Keratinocyte (primary cell): ENCODE measurements at places on chromosomes 1 and 21. TPM values are rescaled to one million over a fixed set of nuclear protein-coding genes. Genes with fewer than 3 reads are reported as not detected.
A peak's percentile ranks its signal among the peaks of the same experiment; 100 is the strongest.

Gene OR10K2
- not detected in 3 replicates for polyA plus RNA-seq

Gene CDC73
- 27.2 to 45.3 TPM (median 42.1 TPM) in 3 replicates for polyA plus RNA-seq

Gene ZNF695
- 0.30 to 0.89 TPM (median 0.74 TPM) in 3 replicates for polyA plus RNA-seq

Gene HRNR
- polyA plus RNA-seq = 0.03 to 0.09 TPM (median 0.06 TPM) in 3 replicates

Gene FALEC
- 0.12 to 0.13 TPM in 2 of 3 replicates, not detected in the other for polyA plus RNA-seq

Gene PM20D1
- 0.03 to 0.05 TPM (median 0.04 TPM) in 3 replicates for polyA plus RNA-seq

Gene MAP10
- 0.50 to 0.71 TPM (median 0.67 TPM) in 3 replicates for polyA plus RNA-seq

DNA sequence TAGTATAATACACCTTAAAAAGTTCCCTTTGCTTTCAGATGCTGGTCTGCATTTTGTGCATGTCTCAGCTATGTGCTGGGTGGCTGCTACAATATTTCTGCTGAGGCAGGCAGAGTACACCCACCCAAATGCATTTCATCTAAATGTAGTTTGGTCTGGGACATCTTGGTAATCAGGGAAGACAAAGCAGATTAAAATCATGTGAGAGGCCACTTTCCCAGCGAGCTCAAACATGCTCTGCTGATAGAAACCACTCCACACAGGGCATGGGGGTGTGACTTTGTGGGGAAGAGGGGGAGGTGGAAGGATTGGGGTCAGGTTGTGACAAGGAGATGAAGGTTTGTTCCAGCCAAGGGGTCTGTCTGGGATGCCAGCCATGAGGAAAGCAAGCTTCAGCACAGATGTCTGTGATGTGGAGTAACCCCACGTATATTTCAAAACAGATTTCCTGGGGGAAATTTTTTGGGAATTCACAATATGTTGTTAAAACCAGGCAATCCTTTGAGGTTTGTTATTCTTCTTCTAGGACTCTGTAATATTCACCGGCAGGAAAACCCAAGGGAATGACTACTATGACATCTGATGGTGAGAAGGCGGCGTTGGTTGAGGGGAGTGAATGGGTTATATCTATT lies 255.1 kb upstream of the FGGY start:
- no peak overlapping the region for H3K27ac ChIP-seq
- no peak for DNase-seq
- H3K4me3 ChIP-seq = no peak overlapping the region
- no peaks in the 10 kb centered on the region for H3K36me3 ChIP-seq
- H3K4me1 ChIP-seq = peaks cover 12% of the 10 kb centered on the region

GRCh38 chr21:34923202-34923601 lies 125.9 kb downstream of the RUNX1 start:
- H3K27me3 ChIP-seq = no peaks in the 10 kb centered on the region
- H3K27ac ChIP-seq = no peak overlapping the region
- no peaks in the 10 kb centered on the region for H3K36me3 ChIP-seq
- no peak overlapping the region for H3K4me3 ChIP-seq

DNA sequence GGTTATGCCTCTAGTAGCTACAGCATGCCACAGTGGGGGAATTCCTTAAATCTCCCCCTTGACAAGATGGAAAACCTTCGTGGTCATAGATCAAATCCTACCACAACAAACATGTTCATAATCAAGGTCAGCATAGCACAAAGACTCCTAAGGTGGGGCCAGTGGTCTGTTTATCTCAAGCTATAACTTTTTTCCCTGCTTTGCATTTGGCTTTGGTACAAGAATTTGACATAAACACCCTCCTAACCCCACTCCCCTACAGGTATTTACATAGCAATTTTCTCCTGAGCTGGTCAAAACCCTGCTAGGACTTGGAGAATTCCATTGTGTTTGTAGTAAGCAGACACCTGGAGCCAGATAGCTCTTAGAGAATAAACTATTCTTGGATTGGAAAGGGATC lies 58.5 kb downstream of the HIVEP3 start:
- H3K27ac ChIP-seq = no peak overlapping the region
- no peak for DNase-seq
- no peak overlapping the region for H3K4me3 ChIP-seq

GRCh38 chr1:218735436-218736032 lies 390.4 kb downstream of the TGFB2 start:
- no peaks in the 10 kb centered on the region for H3K36me3 ChIP-seq
- no peak overlapping the region for H3K4me3 ChIP-seq
- no peak overlapping the region for H3K27ac ChIP-seq
- no peak for DNase-seq
- no peaks in the 10 kb centered on the region for H3K27me3 ChIP-seq

DNA sequence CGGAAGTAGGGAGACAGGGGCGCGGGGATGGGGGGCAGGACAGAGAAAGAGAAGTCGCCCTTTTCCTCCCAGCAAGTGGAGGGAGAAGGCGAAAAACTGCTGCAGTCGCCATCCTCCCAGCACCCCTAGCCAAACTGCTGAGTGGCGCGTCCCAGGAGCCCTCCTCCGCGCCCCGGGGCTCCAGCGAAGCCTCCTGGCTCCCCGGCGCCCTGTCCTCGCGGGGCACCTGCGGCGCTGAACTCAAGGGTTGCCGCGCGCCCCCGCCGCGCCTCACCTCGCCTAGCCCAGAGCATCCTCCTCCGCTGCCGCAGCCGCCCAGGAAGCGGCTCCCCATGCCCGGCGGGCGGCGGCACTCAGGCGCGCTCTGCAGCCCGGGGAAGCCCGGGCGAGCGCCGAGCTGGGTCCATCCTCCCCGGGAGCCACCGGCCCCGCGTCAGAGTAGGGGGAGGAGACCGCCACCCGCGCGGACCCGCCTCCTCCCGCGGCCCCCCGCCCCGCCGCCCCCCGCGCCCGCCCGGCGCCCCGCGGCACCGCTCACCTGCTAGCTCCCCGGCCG lies at the start of gene DAB1:
DAB1 (minus strand) TSS at position 405 of the 556 bp plus-strand sequence. CDS start 133,030 bp downstream, outside the sequence.
- peaks cover 59% of the 10 kb centered on the region for H3K27me3 ChIP-seq
- DNase-seq = no peak
- H3K4me1 ChIP-seq = peaks cover 8% of the 10 kb centered on the region
- H3K27ac ChIP-seq = no peak within 1 kb of the TSS
- H3K4me3 ChIP-seq = peak within 1 kb of the TSS; percentile 28

DNA sequence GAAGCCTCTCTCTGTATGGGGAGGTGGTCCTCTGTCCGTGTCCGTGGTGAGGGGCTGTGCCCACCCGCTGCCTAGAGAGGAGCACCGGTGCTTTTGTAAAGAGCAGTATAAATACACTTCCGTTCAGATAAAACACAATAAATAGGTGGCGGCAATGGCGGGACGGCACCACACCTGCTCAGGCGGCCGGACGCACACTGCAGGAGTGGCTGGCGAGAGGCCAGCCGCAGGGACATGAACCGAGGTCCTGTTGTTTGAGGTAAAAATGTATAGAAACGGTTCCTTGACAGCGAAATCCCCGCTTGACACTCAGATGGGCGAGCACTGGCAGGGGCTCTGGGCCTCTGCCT lies 40.8 kb downstream of the KRTAP10-1 start:
- no peaks in the 10 kb centered on the region for H3K36me3 ChIP-seq
- no peaks in the 10 kb centered on the region for H3K4me1 ChIP-seq
- peaks cover 8% of the 10 kb centered on the region for H3K27me3 ChIP-seq
- no peak overlapping the region for H3K4me3 ChIP-seq

- no peak overlapping the region for H3K4me3 ChIP-seq
- H3K4me1 ChIP-seq = no peaks in the 10 kb centered on the region
- no peak for DNase-seq
- no peak overlapping the region for H3K27ac ChIP-seq
These were observed 11.7 kb upstream of the TDRD10 start for GRCh38 chr1:154490317-154490716.

DNA sequence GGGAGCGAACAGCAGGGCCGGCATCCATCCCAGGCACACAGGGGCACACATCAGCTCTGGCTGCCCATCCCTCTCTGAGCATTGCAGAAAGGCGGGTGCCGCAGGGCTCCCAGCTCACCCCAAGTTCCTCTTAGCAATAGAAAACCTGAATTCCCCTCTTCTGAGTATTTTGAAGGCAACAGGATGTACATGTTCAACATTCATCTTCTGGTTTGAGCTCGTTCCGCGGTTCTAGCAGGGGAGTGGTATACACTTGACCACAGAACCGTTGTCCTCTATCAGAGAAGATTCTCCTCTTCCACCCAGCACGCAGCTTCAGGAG lies 23.6 kb downstream of the ACTA1 start:
- peaks cover 23% of the 10 kb centered on the region for H3K4me1 ChIP-seq
- DNase-seq = no peak
- H3K4me3 ChIP-seq = no peak overlapping the region
- H3K36me3 ChIP-seq = no peaks in the 10 kb centered on the region
- H3K27me3 ChIP-seq = peaks cover 24% of the 10 kb centered on the region
- no peak overlapping the region for H3K27ac ChIP-seq

DNA sequence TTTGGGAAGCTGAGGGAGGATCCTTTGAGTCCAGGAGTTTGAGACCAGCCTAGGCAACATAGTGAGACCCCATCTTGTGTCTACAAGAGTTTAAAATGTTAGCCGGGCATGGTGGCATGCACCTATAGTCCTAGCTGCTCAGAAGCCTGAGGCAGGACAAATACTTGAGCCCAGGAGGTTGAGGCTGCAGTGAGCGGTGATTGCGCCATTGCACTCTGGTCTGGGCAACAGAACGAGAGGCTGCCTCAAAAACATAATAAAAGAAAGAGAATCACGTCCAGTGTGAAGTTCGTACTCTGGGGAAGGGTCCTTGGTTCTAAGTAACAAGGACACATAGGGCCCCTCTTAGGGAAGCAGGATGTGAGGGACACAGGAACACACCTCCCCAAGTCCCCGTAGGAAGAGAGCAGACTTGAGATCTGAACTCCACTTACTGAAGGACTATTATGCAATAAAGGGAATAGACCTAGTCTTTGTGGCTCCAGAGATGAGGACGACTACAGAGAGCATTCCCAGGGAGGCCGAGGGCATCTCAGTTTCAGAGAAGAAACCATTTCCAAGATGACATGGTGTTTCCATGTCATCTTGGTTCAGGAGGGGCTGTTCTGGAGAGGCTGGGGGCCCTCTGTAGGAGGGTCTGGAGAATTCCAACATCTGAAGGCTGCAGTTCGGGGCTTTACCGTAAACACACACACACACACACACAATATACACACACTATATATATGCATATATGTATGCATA lies 10.8 kb upstream of the ENO1 start:
- no peak for DNase-seq
- H3K27ac ChIP-seq = peak overlapping the region; percentile 73
- no peaks in the 10 kb centered on the region for H3K36me3 ChIP-seq
- no peaks in the 10 kb centered on the region for H3K27me3 ChIP-seq
- no peak overlapping the region for H3K4me3 ChIP-seq

GRCh38 chr1:198903203-198903602 lies 264.4 kb downstream of the PTPRC start:
- peak overlapping the region; percentile 68 for H3K27ac ChIP-seq
- H3K4me3 ChIP-seq = peak overlapping the region; percentile 4
- peaks cover 10% of the 10 kb centered on the region for H3K36me3 ChIP-seq
- H3K4me1 ChIP-seq = peaks cover 28% of the 10 kb centered on the region
- no peak for DNase-seq

DNA sequence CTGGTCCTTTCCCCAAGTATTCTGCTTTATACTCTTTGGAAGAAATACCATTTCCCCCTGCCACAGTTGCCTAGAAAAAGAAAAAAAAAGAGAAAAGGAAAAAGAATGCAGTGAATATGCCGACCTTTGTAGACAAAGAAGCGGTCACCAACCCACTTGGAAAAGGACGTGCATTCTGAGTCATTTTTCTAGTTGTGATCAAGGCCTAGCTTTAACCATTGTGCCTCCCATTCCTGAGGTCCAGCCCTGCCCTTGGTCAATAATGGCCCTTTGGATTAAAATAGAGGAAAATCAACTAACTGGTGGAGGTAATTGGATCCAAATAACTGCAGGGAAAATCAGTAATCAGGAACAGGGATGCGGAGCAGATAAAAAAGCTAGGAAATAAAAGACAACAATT lies 24.8 kb downstream of the S1PR1 start:
- no peak overlapping the region for H3K27ac ChIP-seq
- H3K36me3 ChIP-seq = no peaks in the 10 kb centered on the region
- H3K4me3 ChIP-seq = no peak overlapping the region
- no peak for DNase-seq
- no peaks in the 10 kb centered on the region for H3K27me3 ChIP-seq
- peaks cover 21% of the 10 kb centered on the region for H3K4me1 ChIP-seq

DNA sequence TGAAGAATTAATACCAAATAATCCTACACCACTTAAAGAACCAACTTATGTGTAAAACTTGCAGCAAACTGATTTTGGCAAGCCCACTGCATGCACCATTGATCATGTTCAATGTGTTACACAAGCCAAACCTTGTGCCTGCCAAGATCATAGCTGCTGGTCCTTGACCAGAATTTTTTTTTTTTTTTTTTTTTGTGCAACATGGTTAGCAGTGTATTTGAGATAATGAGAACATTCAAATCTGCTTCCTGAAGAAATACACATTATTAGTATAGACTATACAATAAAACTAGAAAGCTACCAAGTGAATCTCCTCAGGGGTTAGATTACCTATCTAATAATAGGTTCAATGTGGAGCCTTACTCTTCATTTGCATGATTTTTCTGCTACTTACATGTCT lies 421.0 kb downstream of the MRPL39 start:
- H3K36me3 ChIP-seq = no peaks in the 10 kb centered on the region
- no peaks in the 10 kb centered on the region for H3K4me1 ChIP-seq
- no peaks in the 10 kb centered on the region for H3K27me3 ChIP-seq

GRCh38 chr1:200336101-200336845 lies 73.6 kb downstream of the ZNF281 start:
- H3K36me3 ChIP-seq = no peaks in the 10 kb centered on the region
- peak overlapping the region; percentile 42 for H3K27ac ChIP-seq
- H3K27me3 ChIP-seq = no peaks in the 10 kb centered on the region
- H3K4me3 ChIP-seq = no peak overlapping the region

DNA sequence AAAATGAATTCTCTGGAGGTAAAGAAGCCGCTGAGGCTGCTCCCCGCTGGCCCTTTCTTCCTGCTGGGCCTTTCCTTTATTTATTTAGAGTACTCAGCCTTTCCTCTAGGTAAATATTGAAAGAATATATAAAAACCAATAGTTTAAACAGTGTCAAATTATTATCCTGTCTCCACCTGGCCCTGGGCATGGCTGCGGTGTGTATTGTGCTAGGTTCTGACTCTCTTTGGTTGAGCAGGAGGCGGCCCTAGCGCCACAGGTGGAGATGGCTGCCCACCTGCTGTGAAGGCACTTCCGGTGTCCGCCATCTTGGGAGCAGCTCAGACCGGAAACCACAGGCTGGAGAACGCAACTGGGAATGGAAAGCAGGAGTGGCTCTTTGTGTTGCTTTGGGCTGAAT lies 29.0 kb upstream of the CLDN14 start:
- H3K27ac ChIP-seq = no peak overlapping the region
- no peak for DNase-seq
- peaks cover 7% of the 10 kb centered on the region for H3K4me1 ChIP-seq
- H3K27me3 ChIP-seq = no peaks in the 10 kb centered on the region
- H3K4me3 ChIP-seq = no peak overlapping the region

GRCh38 chr1:244150071-244150470 lies 99.0 kb downstream of the ZBTB18 start:
- no peak for DNase-seq
- no peak overlapping the region for H3K4me3 ChIP-seq
- no peak overlapping the region for H3K27ac ChIP-seq
- no peaks in the 10 kb centered on the region for H3K27me3 ChIP-seq
- H3K36me3 ChIP-seq = no peaks in the 10 kb centered on the region
- no peaks in the 10 kb centered on the region for H3K4me1 ChIP-seq

GRCh38 chr21:43781846-43782245 lies 5.7 kb upstream of the CSTB start:
- H3K4me1 ChIP-seq = peaks cover 32% of the 10 kb centered on the region
- no peaks in the 10 kb centered on the region for H3K27me3 ChIP-seq
- H3K4me3 ChIP-seq = no peak overlapping the region
- no peak for DNase-seq
- no peaks in the 10 kb centered on the region for H3K36me3 ChIP-seq
- H3K27ac ChIP-seq = peak overlapping the region; percentile 31
